NCI-H1694 (cell line): ENCODE measurements at places on chromosomes 3 and 15.

DNA sequence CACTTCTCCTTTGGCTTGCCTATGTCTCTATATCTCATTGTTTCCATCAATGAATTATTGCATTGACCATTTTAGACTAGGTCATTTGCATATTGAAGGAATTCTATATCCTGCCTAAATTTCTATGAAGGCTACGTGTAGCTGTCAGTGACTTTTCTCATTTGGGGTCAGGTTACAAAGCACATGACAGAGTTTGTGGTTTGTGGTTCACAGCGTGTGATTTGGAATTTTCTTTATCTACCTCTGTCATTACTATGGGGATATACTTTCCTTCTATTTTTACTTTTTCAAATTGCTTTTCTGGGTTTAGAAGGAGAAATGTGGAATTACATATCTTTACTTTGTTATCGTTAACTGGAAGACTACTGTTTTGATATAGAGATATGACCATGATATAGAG is 317.3 kb upstream of the CFAP20DC start:
- no peak for DNase-seq

DNA sequence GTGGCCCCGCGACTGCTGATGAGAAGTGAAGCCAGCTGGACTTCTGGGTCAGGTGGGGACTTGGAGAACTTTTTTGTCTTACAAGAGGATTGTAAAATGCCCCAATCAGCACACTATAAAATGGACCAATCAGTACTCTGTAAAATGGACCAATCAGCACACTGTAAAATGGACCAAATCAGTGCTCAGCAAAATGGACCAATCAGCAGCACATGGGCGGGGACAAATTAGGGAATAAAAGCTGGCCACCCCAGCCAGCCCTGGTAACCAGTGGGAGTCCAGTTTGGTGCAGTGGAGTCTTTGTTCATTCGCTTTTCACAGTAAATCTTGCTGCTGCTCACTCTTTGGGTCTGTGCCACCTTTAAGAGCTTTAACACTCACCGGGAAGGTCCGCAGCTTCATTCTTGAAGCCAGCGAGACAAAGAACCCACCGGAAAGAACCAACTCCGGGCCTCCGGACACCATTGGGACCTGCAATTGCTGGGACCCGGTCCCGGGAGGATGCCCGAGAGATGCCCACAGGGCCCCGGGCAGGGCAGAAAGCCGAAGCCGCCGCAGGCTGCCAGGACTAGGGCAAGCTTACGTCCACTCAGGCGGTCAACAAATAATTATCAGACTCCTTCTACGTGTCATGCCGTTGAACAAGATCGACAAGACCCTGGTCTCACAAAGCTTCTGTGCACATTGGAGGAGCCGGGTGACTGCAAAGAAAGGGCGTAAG is 8.3 kb upstream of the NR2E3 start:
- no peak for DNase-seq

DNA sequence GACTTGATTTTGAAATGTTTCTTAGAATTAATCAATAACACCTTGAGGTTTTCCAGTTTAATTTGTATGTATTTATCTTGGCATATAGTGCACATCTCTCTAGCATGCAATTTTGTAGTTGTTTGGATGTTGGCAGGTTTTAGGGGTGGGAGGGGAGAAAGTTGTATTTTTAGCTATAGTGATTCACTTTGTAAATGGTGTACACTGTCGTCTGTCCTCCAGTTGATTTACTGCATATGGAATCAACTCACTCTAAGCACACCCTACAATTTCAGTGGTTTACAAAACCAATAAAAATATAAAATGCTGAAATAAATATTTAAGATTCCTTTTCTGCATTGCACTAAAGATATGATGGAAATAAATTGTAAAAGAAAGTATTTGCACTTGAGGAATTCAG is 199.1 kb downstream of the CDIN1 start:
- no peak for DNase-seq

DNA sequence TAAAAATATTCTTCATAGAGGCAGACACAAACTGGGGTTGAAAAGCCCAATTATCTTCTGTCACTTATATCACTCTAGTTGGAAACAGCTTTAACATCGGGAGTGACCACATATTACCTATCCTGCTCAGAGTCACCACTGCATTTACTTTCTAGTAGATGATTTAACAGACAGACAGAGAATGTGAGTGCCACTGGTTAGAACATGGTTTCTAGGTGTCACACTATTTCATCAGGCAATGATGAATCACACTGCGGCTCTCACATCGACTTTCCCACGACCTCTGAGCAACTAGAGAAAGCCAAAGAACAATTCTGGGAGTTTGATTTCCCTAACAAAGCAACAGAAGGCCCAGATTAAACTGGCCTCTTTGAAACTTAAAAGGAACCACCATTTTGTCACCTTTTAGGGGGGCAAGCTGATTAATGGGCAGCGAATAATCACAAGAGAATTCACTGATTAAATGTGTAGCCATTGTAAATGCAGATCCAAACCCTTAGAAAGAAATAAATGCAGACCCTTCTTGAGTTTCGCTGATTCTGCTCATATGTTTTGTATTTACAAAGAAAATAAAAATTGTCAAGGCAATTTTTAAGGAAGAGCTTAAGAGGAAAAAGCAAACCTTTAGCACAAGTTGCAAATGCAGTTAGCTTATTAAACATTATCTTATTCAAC is 112.6 kb upstream of the KBTBD8 start:
- no peak for DNase-seq

DNA sequence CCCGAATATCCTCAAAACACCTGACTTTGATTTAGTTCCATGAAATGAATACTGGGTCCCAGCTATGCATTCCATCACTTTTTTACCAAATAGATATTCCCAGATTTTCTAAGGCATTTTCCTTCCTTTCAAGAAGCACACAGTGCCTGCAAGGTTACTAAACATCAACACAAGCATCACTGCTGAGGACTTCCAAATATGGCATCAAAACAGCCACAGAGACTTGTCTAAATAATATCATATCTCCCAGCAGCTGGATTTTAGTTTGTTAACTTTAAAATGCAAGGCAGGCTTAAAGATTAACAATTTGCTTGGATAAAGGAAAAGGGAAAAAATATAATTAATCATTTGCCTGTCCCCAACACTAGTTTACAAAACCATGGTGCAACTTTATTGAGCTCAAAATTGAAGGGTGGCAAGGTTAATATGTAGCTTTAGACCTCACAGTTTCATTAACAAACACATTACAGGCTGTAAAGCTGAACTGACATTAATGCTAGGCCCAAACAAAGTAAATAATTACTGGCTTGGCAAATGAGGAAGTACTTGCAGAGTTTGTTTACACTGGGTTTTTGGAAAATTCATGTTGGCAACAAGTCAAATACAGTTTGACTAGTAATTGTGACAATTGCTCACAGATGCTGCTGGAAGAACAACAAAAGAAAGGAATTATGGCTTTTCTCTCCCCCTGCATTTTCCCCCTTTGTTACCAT is 401.7 kb upstream of the CDIN1 start:
- DNase-seq: peak; percentile 56

DNA sequence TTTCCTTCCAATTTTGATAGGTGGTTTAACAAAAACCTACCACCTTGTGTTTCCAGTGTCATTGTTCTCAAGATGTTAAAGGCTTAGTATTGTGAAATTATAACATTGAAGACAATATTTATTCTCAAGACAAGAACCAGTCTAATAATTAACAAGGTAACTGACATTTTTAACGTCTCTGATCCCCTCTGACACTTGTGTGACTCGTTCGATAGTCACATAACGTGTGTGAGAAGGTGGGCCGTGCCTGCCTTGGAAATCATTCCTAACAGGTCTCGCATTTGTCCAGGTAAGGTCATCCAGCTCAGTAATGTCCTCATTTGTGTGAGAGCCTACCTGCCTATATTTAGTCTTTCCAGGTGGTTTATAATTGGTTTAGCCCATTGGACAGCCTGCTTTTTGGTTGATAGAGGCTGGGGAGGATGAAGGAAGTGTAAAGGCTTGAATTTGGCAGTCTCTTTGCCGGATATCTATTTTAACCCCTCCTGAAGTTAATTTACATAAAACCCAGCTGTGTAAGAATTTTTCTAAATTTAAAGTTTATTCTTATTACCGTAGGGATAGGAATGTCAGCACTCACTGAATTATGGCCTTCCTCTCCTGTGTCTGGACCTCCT is 94.4 kb downstream of the AKAP13 start:
- no peak for DNase-seq

DNA sequence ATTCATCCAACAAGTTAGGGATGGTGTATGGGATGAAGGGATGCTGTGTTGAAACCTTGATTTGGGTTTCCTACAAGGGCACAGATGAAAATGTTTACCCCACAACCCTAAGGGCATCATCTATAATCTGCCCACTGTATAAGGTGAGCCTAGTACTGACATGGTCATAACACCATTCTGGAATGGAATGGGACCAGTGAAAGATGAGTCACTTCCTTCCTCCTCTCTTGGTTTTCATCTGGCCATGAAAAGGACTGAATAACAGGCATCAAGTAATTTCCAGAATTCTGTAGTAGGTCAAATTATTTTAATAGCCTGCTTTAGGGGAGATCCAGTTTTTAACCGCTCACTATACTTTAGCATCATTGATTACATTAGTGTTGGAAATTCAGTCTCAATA is 538.6 kb downstream of the NR2F2 start:
- DNase-seq: no peak

DNA sequence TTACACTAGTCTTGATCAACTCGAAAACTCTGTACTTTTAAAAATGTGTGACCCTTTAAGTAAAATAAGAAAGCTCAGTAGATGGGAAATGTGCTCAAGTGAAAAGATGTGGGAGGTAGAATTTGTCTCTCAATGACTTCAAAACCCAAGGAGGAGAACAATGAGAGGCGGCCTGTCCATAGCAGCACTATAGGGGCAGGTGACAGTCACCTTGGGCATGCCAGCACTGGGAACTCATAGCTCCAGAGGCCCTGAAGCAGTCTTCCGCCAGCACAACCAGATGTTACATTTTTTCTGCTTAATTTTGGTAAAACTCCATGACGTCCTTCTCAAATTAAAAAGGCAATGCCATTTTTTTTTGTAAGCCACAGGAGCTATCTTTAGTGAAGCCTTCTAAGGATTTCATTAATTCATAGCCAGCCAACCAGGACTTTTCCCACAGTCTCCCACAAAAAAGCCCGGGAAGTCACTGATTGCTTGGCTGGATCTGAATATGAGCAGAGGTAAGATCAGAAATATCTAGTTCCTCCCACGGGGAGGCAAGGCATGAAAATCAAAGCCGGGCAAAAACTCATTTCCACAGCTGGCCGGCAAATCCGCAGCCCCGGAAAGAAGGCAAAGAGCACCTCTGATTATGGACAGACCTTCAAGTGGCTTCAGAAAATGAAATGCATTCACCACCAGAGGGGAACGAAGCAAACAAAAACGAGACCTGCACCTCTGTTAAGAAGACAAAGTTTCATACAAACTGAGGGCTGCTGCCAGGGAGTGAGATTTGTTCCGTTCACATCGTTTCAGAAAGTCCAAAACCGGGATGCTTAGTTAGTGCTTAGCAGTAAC is 10.5 kb downstream of the IL17RD start:
- DNase-seq: no peak

GRCh38 chr15:43912208-43912607 is 85.4 kb downstream of the WDR76 start:
- DNase-seq: no peak

DNA sequence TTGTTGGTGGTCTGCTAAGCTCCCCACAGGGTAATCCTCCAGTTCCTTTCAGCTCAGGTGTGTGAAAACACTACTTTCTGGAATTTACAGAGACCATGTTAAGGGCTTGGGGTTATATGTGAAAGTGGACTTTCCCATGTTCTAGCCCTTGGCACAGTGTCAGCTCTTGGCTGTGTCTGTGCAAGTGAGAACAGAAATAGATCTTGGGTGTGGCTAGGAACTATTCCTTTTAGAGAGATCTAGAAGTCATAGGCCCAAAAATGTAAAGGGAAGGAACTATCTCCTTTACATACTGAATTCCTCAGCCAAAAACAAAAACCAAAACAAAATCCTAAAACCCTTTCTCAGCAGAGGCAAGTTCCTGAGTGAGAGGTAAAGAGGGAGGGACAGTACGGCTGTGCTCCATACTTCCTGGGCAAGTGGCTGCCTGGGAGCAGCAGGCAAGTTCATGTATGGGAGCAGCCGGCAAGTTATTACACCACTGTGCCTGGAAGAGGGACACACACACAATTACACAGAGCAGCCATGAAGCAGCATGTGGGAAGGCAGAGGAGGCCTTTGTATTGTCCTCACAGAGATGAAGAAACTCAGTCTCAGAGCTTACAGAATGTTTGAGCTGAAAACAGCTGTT is 19.9 kb upstream of the C3orf62 start:
- DNase-seq: no peak
